ENCODE measurements at places on chromosomes 5 and 9.

DNA sequence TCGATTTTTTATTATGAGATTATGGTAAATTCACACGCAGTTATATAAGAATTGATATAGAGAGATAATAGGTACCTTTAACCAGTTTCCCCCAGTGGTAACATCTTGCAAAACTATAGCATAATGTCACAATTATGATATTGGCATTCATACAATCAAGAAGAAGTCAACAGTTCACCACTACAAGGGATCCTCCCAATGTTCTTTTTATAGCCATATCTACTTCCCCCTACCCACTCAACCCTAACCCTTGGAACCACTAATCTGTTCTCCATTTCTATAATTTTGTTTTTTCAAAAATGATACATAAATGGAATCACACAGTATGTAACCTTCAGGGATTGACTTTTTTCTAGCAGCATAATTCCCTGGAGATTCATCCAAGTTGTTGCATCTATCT lies 9.8 kb downstream of the ACTL7B start:
- DNase-seq, result no peak

DNA sequence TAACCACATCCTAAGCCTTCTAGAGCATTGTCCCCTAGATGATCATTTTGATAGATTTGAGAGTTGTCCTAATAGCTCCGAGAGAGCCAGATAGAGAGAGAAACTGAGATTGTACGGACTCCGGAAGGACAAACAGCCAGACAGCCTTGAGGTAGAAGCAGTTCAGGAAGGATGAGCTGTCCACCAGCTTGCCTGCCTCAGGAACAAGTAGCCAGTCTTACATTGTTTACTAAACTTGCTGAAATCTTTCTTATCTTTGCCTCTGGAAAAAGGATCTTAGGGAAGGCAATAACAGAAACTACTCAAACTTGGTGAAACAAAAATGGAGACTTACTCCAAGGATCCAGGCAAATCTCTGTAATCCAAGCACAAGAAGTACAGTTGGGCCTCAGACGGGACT lies 39.0 kb upstream of the SAP30L start:
- DNase-seq, result no peak

DNA sequence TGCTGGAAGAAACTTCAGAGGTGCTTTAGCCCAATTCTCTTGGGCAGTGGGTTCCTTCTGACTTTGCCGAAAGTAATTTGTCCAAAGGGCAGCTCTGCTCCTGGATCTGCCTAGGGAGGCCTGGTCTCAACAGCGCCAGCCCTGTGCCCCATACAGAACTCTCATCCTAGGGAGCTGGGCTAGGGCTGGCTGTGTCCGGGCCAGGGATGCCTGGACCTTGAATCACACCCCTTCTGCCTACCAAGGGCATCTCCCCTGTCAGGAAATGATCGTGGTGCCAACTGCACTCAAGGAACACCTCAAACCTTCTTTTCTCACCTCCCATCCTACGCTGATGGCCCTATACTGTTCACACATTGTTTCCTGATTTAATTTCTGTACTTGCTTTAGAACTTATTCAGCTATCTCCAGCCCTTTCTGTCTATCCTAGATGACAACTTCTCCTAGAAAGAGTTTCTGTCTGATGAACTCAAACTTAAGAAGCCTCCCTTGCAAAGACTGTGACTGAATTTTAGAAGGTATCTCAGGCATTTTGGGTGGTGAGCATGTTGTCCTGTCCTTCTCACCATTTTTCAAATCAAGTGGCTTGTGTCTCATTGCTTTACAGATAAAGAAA lies 37.4 kb upstream of the NFIB start:
- DNase-seq, result no peak

GRCh38 chr5:92147266-92147665 lies 764.1 kb upstream of the ARRDC3 start:
- DNase-seq, result no peak

- no peak for DNase-seq
These were observed 502.5 kb upstream of the SEMA6A start for GRCh38 chr5:117077142-117077541.

GRCh38 chr5:123960526-123960925 lies 448.5 kb downstream of the CSNK1G3 start:
- DNase-seq, result no peak

- no peak for DNase-seq
These were observed 132.0 kb downstream of the MLLT3 start for GRCh38 chr9:20490246-20490834.

DNA sequence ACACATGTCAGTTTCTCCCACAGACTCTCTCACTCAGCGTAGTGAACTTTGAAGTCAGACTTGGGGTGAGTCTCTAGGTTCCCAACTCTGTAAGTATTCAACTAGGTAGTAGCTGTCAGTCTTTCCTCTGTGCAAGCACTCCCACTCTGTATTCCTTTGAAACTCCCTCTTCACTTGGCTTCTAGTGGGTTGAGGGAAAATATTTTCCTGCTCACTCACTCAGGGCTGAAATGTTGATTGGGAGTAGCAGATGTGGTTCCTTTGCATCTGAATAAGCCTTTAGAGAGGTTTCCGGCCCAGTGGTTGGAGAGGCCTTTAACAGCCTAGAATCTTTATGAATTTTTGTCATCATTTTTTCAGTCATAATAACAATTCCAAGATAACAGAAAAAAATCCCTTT lies 18.1 kb upstream of the ARRDC3 start:
- no peak for DNase-seq

DNA sequence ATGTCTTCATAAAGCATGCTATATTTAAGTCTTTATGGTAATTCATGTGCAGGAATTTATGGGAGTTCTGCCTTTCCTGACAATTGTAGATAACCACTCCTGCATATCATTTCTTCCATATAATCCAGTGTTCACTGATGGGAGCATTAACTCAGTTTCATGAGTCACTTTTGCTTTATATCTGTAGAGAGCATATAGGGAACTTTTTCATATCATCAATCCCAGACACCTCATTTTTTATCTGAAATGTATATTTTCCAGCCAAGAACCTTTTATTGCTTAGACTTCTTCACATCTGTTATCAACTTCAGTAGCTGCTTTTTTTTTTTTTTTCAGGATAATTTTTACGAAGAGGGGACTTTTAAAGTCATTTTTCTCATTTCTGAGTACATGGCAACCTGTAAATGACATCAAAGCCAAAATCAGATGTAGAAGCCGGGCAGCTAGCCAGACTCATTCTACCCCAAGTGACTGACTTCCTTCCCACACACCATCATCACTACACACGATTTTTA lies 41.1 kb downstream of the NFX1 start:
- DNase-seq, result no peak

- DNase-seq, result no peak
These were observed 37.0 kb upstream of the PSD2 start for GRCh38 chr5:139758510-139759075.
